ENCODE measurements at places on chromosomes 2 and 18. TPM values are rescaled to one million over a fixed set of nuclear protein-coding genes. Genes with fewer than 3 reads are reported as not detected.

Gene ST6GAL2
- 1.7 TPM for total RNA-seq

Gene SKA1
- 49.9 TPM for total RNA-seq

Gene MYO7B
- total RNA-seq, result 3.7 TPM

Gene FAP
- 3.6 TPM for total RNA-seq

Gene UNC80
- 6.0 TPM for total RNA-seq

Gene CAVIN2
- total RNA-seq, result 10.2 TPM

Gene GRB14
- total RNA-seq, result not detected

Gene LIPG
- 37.3 TPM for total RNA-seq

GRCh38 chr2:138676619-138677021, 103.6 kb downstream of the NXPH2 start:
- DNase-seq, result no peak

- no peak for DNase-seq
These were observed 47.9 kb upstream of the B3GNT7 start for GRCh38 chr2:231347638-231348037.

DNA sequence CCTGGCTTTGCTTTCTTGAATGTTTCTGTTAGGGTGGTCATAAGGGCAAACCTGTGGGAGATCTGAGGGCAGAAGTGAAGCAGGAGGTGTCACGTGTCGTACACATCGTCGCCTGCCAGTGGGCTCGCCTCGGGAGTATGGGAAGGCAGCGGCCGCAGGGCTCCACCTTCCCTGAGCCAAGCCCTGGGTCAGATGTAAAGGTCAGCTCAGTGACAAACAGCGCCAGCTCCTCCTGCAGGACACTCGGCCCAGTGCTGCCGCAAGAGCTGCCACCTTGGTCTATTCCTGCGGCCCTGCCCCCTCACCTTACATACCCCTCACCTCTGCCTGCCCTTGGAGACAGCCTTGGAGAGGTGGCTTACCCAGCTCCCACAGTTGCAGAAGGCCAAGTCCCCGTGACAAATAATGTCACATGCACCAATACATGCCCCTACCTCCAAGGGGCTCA, 64.2 kb downstream of the PSMG2 start:
- DNase-seq, result peak; percentile 27

GRCh38 chr2:65574993-65575392, 142.6 kb upstream of the SPRED2 start:
- no peak for DNase-seq

DNA sequence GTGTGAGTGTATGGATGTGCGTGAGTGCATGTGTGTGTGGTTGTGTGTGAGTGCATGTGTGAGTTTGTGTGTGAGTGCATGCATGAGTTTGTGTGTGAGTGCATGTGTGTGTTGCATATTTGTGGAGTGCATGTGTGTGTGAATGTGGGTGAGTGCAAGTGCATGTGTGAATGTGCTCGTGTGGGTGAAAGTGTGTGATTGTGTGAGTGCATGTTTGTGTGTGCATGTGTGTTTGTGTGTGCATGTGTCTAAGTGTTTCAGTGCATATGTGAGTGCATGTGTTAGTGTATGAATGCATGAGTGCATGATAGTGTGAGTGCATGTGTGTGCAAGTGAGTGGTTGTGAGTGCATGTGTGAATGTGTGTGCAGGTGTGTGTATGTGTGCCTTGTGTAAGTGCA, 343.4 kb upstream of the SALL3 start:
- no peak for DNase-seq

DNA sequence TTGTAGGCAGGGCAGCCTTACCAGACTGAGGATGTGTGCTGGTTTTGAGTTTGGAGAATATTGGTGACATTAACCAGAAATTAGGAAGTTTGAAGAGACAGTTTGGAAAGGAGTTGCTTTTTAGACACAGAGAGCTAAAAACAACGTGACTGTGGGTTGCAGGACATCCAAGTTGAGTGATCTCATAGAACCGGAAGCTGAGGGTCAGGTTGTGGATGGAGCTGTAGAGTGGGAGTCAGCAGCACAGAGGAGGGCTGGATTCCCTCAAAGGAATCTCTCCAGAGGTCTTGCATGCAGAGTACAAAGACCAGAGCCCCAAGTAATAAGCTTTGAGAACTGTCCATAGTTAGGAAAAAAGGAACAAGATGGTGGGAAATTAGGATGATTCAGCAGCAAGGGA, 9.3 kb downstream of the MAPRE3 start:
- DNase-seq, result no peak

- DNase-seq, result no peak
These were observed 350.4 kb downstream of the THSD7B start for GRCh38 chr2:137115795-137116089.

DNA sequence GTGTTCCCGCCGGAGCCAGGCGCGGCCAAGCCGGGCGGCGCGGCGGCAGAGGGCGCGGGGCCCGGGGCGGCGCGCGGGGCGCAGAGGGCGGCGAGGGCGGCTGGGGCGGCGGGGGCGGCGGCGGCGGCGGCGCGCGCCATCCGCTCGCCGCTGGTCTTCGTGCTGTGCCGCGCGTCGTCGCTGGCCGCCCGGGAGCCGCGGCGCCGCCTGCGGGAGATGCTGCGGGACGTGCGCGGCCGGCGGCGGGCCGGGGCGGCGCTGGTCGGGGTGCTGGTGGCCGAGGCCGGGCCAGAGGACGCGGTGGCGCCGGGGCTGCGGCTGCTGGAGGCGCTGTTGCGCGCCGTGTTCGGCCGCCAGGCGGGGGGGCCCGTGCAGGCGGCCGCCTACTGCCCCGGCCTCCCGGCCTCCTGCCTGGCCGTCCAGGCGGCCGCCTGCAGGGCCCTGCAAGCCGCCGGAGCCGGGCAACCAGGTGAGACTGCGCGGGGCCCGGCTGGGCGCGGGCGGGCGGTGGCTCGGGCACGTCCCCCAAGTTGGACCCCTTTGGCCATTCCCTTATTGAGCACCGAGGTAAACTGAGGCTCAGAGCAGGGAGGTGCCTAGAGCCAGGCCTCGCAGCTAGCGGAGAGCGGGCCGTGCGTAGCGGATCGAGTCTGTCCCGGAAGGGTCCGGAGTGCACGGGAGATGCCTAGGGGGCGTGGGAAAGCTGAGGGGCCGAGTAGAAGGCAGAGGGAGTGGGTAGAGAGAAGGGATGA, 584 bp downstream of the C2orf72 start:
- DNase-seq, result no peak

DNA sequence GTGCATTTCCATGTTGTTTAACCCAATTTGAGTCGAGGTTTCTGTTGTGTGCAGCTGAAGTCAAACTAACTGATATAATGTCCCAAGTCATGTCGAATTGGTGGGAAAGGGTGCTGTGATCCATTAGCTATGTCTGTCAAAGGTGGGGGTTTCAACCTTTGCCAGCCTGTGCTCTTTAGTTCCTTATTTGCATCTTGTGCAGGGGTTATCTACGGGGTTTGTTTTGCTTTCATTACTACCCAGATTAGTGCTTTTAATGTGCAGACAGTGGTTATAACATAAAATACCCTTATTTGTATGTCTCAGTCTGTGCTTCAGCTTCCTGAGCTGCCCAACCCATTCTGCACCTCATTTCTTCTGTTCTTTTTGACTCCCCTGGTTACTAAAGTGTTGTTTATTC, 271.9 kb upstream of the CXCR4 start:
- DNase-seq, result no peak

DNA sequence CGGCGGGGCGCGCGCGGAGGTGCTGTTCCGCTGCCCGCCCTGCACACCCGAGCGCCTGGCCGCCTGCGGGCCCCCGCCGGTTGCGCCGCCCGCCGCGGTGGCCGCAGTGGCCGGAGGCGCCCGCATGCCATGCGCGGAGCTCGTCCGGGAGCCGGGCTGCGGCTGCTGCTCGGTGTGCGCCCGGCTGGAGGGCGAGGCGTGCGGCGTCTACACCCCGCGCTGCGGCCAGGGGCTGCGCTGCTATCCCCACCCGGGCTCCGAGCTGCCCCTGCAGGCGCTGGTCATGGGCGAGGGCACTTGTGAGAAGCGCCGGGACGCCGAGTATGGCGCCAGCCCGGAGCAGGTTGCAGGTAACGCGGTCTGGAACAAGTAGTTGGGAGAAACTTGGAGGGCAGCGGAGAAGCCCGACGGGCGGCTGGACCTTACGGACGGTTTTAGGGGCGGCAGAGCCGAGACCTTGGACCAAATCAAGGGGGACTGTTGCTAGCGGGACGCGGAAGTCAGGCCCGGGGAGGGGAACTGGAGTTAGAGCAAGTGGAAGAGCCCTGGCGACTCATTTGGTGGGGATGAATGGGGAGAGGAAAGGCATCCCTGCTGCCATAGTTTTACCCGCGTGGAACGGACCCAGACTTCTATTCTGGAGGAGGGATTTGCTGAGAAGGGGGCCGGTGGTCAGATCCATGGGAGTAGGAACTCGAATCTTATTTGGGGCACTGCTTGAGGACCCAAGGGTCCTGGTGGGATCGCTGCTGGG, 573 bp downstream of the IGFBP2 start:
- peak; percentile 49 for DNase-seq

DNA sequence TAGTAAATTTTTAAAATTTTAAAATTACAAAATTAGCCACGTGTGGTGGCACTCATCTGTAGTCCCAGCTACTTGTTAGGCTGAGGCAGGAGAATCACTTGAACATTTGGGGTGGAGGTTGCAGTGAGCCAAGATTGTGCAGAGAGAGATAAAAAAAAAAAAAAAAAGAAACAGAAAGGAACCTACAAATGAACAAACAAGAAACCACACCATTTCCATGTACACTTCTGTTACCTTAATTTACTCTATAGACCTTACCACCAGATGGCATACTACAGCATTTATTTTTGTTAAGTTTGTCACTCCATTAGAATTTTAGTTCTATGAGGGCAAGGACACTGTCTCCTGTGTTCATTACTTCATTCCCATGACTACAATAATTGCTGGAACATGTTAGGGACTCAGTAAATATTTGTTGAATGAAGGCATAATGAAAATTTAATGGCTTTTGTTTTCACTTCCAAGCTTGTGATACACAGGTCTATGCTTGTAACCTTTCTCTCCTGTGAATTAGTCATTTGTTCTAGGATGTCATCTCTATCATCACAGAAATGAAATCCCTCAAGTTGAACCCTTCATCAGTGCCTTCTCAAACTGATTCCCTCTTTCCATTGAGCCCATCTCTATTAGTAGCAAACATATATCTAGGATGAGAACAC, 76.0 kb downstream of the ARHGAP15 start:
- peak; percentile 29 for DNase-seq

DNA sequence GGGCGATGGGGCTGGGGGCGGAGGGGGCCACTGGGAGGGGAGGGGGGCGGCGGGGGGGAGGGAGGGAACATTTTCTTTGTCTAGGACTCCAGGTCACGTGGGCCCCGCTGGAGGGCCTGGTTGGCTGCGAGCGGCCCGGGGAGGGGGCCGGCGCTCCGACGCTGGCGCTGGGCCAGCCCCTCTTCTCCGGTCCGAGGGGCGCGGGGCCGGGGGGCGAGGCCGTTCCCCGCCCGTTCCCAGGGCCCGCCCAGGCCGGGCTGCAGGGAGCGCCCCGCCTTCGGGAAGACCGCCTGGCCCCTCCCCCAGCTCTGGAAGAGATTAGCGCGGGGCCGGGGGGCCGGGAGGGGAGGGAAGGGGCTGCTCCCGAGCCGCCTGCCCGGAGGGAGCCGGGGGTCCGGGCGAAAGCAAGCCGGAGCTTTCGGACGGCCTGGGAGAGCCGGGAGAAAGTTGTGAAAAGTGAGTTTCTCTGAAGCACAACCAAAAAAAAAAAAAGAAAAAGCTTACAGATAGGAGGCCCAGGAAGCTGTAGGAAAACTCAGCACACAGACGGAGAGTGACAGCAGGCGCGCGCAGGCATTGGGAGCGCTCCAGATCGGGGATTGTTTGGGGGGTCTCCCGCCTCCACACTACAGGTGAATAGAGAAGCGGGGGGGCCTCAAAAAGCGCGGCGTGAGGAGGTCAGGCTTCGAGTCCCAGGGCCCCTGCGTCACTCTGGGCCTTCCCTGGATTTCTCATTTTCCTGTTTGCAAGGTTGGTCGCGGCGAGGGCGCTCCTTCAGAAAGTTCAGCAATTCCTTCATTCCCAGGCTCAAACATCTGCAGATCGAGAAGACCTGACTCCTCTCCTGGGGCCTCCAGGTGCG, 84.1 kb upstream of the POMC start:
- no peak for DNase-seq

DNA sequence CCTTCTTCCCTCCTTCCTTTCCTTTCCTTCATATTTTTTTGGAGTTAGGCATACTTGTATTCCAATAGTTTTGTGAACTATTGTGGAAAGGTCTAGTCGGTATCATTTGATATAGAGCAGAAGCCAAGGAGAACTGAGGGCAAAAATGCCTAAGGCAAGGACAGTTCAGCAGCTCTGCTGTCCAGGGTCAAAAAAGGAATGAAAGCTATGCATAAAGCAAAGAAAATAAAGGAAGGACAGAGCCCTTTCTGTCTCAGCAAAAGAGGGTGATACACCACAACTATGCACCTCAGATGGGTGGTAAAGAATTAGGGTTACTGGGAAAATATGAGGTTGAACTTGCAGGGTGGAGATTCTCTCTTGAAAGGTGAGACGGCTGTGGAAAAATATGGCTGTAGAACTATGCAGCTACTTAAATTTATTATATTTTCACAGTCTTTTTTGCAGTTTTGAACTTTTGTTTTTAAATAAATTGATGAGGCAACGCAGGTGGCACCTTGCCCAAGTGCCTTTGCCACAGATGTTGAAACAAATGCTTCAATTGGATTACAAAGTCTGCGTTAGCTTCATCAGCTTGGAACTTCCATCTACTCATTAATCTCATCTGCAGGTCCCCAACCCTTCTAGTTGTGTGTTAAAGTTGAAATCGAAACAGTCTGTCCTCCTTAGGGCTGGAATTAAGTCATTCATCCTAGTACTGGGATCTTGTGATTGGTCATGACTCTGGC, 20.8 kb downstream of the LHCGR start:
- DNase-seq, result no peak

DNA sequence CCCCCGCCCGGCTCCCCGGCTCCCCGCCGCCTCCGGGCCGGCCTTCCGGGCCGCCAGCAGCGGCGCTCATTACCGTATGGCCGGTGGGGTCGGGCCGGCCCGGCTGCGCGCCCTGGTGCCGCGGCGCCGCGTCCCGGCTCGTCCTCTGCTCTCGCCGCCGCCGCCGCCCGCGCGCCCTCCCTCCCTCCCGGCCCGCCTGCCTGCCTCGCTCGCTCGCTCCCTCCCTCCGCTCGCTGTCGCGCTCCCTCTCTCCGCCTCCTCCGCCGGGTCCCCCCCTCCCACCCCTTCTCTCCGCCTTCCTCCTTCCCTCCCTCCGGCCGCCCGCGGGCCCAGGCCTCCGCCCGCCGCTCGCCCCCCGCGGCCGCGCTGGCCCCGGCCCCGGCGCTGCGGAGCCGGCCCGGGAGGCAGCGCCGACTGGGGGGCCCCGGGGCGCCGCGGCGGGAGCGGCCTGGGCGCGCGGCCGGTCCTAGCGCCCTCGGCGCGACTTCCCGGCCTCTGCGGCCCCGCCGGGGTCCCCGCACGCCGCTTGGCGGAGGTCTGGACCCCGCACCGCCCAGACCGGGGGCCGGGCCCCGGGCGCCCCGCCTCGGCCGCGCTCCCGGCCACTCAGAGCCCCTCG, at the start of gene DNMT3A:
Gene DNMT3A, minus strand, starts transcription at position 173 of the 619 bp plus-strand sequence. CDS start 27,941 bp downstream, outside the sequence.
- peak; percentile 77 for DNase-seq

- DNase-seq, result no peak
These were observed 94.3 kb downstream of the ADCYAP1 start for GRCh38 chr18:998936-999335.

All from SJCRH30 (cell line).